Foreskin fibroblast (primary cell): ENCODE measurements at places on chromosomes 4 and X.
A peak's percentile ranks its signal among the peaks of the same experiment; 100 is the strongest.

GRCh38 chr4:68462691-68463090, 15.4 kb downstream of the TMPRSS11E start:
- no peak for DNase-seq

- DNase-seq, result no peak
These were observed 446.8 kb downstream of the ANKRD50 start for GRCh38 chr4:124265701-124266100.

DNA sequence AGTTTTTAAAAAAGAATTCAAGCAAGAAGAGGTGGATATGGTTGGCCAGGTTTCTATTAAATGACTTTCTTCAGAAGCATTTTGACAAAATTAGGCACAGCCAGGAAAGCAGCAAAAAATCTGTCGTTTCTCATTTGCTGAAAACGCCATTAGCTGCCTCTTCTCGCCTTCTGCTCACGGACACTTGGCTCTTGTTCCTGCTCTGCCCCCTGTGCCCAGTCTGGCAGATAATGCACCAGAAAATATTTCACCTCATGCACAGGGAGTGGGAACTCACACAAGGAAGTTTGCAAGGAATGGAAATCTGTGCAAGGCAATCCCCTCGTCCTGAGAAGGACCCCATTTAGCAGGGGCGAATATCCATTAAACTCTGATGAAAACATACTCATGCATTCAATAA, 260.0 kb downstream of the PACRGL start:
- DNase-seq, result no peak

DNA sequence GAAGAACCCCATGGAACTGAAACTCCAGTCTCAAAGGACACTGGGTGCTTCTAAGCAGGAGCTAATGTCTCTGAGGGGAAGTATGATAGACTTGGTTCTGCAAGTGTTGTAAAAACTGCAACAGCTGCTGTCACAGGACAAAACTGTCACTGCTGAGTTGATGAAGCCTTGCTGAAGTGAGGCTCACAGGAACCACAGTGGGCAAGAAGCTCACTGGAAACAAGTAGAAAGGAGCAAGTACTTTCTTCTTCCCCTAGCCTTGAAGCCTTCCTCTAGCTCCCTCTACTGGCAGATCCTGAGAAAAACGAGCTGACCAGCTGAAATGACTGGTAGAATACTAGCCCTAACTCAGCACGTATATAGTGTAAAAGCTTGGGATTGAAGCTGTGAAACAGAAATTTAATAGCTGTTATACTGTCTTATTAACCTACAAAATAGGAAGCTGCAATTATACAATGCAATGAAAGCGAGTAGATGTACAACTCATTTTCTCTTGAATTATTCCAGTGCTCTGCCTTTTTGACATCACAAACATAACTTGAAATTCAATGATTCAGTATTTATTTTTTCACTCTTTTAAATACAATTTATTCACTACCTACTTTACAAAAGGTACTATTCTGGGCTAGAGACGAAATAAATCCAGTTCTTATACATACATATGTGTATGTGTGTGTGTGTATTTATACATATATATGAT, 91.4 kb downstream of the GABRB1 start:
- DNase-seq, result peak; percentile 11

- no peak for DNase-seq
These were observed 48.8 kb downstream of the HS6ST2 start for GRCh38 chrX:132909643-132910042.

GRCh38 chrX:19824603-19825002, 62.8 kb downstream of the SH3KBP1 start:
- DNase-seq, result peak; percentile 65

- no peak for DNase-seq
These were observed 577.4 kb upstream of the FTHL17 start for GRCh38 chrX:31649201-31649600.

DNA sequence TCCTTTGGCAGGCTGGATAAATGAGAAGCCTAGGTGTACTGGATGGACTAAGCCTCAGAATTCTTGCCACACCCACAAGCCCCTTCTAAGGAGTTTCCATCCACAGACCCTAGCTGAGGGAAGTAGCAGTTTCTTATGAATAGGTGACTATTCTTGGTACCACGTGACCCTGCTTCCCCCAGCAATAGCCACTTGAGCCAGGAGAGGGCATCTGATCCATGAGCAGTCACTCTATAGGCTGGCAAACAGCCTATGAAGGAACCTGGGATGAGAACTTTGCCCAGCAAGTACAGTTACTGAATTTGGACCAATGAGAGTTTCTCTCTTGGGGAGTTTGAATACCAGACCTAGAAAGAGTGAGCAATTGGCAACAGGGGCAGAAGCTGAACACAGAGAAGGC, 84.0 kb downstream of the RTL9 start:
- DNase-seq, result peak; percentile 46

- no peak for DNase-seq
These were observed 65.2 kb downstream of the MTHFD2L start for GRCh38 chr4:74223098-74223497.

DNA sequence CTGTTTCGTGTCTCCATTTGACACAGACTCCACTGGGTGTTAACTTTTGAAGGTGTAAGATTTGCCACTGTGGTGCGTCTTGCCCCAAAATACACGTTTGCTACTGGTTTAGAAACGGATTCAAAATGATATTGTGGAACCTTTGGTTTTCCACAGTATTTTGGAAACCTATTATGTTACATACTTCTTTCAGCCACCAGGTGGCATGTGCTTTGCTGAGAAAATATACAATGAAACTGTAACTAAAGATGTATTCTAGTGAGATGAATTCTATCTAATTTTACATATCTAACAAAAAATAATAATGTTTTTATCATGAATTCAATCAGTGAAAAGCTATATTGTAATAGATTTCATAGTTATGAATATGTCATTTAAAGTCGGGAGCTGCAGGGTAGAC, 28.4 kb upstream of the SLITRK4 start:
- DNase-seq, result no peak

GRCh38 chr4:17523662-17524061, 8.7 kb downstream of the CLRN2 start:
- no peak for DNase-seq

DNA sequence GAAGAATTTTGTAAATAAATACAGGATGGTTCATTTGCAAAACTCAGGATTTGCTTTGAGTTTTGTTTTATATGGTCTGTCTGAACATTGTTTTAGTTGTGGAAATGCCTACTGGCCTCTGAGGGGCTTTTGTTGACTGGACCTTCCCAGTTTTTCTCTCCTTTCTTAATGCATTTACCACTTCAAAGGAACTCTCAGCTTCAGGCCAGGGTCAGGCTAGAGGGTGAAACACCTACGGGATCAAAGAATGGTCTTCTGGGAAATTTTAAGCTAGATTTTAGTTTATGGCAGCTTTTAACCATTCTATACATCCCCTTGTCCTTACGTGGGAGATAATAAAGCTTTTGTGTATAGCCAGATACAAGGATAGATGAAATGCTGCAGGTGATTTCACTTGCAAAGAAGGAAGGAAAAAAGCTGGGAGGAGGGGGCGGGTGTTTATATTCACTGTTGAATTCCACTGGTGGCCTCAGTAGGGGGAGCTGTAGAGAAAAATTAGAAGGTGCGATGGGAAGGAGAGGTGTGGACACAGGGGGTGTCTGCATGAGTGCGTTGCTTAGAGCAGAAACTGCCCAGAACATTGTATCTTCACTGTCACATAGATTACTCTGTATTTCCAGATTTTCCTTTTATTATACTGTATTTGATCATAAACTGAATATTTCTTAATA, 151.8 kb downstream of the TSPAN5 start:
- no peak for DNase-seq

DNA sequence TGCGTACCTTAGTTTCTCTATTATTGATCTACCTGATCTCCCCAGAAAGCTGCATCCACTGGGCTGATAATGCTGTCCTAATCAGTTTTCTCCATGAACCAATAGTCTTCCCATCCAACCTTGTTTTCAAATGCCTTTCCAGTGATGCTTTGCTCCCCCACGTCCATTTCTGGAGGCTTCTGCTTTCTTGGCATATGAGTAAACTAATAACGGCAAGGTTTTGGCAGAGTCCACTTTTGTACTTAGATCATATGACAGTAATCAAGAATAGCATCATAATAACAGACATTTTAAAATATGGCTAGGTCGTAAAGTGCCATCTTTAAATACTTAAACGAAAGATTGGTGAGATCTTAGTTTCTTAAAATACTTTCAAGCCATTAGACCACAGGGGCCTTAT, 38.4 kb upstream of the FAM9B start:
- DNase-seq, result peak; percentile 39

- DNase-seq, result no peak
These were observed 8.4 kb upstream of the C4orf54 start for GRCh38 chr4:99665983-99666382.

DNA sequence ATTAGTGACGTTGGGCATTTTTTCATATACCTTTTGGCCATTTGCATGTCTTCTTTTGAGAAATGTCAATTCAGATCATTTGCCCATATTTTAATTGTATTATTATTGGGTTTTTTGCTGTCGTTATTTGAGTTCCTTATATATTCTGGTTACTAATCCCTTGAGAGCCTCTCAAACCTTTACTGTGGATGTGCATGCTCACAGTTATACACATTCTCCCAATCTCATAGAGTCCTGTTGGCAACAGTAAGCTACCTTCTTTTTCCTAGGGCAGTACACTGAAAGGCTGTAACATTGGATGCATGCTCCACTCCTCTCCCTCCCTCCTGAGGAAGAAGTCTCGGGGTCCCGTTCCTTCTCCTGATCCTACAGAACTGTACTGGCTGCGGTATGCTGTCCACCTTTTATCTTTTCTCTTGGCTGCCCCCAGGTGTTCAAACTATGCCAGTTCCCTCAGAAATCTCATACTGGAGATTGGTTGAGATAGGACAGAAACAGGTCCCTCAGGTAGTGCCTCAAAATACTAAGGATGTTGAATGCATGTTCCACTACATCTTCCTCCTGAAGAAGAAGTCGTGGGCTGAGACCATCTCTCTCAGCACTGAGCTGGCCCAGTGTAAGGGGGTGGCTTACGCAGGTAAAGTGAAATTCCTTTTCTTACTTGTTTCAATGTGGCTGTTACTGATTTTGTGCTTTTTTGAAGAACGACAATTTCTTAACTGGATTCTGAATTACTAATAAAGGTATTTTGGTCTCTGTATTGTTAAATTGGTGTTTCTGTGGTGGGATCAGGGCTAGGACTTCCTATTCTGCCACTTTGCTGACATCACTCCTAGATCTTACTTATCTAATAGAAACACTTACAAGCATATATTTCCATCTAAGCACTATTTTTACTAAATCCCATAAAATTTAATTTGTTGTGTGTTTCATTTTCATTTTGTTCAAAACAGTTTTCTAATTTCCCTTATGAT, 145.4 kb upstream of the HUWE1 start:
- DNase-seq, result peak; percentile 3

DNA sequence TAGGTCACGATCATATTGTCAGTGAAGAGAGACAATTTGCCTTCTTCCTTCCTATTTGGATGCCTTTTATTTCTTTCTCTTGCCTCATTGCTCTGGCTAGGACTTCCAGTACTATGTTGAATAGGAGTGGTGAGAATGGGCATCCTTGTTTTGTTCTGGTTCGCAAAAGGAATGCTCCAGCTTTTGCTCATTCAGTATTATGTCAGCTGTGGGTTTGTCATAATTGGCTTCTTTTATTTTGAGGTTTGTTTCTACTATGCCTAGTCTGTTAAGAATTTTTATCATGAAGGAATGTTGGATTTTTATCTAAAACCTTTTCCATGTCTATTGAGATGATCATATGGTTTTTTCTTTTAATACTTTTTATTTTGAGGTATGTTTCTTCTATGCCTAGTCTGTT, 152.3 kb upstream of the MAD2L1 start:
- no peak for DNase-seq

- peak; percentile 4 for DNase-seq
These were observed 145.8 kb upstream of the ATP6AP2 start for GRCh38 chrX:40434947-40435346.

- DNase-seq, result no peak
These were observed 42.4 kb downstream of the FNIP2 start for GRCh38 chr4:158811216-158811540.

DNA sequence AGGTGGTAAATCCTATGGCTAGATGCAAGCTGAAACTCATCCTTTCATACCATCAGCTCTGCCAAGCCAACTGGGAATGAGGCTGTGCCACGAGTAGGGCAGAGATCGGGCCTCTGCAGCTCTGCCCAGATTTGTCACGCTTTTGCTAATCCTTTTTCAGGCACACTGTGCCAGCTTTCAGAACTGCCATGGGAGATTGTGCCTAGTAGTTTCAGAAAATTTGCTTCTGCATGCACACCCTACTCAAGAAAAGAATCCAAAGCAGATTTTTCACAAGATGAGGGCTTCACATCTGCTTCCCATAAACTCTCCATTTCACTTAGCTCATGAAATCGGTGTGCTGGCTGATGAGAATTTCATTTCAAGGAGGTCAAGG, 3.3 kb upstream of the ADH7 start:
- peak; percentile 65 for DNase-seq

DNA sequence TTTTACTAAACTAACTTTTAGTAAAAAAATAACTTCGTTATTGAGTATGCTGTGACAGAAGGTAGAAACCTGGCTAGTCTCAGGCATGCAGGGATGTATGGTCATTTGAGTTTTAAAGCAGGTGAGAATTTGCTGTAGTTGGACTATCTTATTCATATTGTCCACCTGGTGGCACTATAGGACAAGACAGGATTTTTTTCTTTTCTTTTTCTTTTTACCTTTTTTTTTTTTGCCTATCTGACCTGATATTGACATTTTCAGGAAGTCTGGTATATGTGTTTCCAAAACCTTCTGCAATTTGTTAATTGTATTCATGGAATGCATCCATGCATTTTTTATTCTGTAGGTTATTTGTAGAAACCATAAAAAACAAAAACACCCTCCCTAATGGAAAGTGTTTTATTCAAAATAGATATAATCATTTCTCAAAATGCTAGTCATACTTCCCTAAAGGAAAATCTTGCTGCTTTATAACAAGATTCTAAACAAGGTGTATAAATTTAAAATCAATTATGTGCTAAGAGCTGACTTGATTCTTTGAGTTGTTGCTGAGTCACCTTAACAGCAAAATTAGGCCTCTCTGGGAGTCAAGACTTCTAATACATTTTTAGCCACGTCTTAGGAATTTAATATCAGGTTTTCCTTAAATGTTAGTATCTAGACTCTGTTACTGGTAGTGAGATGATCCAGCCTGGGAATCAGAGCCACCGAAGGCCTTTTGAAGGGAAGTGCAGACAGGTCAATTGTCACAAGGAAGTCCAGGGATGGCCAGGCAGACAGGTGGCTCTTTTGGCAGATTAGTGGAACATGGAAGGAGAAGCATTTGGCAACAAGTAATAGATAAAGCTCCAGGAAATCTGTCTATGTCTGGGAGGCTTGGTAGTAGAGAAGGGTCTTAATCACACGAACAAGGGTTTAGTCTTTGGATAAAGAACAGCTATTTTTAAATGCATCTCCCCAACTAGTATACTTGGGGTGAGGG, 201.3 kb upstream of the GNPDA2 start:
- no peak for DNase-seq

DNA sequence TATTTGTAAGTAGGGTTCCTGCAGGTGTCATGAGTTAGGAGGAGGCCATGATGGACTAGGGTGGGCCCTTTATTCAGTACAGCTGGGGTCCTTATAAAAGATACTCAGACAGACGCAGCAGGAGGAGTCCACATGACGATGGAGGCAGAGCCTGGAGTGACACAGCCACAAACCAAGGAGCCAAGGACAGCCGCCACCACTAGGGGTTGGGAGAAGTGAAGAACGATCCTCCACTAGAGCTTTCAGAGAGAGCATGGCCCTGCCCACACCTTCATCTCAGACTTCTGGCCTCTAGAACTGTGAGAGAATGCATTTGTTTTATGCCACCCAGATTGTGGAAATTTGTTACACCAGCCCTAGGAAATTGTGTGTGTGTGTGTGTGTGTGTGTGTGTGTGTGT, 31.1 kb downstream of the JAKMIP1 start:
- DNase-seq, result no peak

GRCh38 chrX:76657499-76657898, 230.0 kb downstream of the MAGEE1 start:
- no peak for DNase-seq

- no peak for DNase-seq
These were observed 140.0 kb upstream of the MSX1 start for GRCh38 chr4:4719436-4719835.
